Mammary epithelial cell (primary cell): ENCODE measurements at places on chromosomes 1 and 21. TPM values are rescaled to one million over a fixed set of nuclear protein-coding genes. Genes with fewer than 3 reads are reported as not detected.

GUCA2A gene
- not detected for total RNA-seq

S100A6 gene
- total RNA-seq = 1,155 TPM

- no peak for DNase-seq
These were observed 79.0 kb downstream of the GALNT2 start for GRCh38 chr1:230145953-230146476.

DNA sequence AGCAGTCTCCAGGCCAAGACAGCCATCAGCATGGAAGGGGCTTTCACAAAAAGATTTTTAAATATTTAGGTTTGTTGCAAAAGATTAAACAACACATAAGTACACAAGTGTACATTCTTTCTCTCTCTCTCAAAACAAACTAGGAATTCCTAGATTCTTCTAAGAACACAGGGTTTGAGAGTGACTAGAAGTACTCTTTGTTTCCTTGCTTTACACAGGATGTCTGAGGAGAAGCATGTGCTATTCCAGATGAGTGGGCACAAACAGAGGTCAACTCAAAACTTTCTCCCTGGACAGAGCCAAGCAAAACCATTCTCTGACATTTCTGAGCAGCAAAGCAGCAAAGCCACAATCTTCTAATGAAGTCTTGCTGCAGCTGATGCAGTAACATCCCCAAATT, 210.6 kb upstream of the HOOK1 start:
- no peak for DNase-seq

- DNase-seq = no peak
These were observed 20.9 kb downstream of the CSTB start for GRCh38 chr21:43754948-43755781.

GRCh38 chr1:3321559-3322449, 132.7 kb upstream of the ARHGEF16 start:
- no peak for DNase-seq

DNA sequence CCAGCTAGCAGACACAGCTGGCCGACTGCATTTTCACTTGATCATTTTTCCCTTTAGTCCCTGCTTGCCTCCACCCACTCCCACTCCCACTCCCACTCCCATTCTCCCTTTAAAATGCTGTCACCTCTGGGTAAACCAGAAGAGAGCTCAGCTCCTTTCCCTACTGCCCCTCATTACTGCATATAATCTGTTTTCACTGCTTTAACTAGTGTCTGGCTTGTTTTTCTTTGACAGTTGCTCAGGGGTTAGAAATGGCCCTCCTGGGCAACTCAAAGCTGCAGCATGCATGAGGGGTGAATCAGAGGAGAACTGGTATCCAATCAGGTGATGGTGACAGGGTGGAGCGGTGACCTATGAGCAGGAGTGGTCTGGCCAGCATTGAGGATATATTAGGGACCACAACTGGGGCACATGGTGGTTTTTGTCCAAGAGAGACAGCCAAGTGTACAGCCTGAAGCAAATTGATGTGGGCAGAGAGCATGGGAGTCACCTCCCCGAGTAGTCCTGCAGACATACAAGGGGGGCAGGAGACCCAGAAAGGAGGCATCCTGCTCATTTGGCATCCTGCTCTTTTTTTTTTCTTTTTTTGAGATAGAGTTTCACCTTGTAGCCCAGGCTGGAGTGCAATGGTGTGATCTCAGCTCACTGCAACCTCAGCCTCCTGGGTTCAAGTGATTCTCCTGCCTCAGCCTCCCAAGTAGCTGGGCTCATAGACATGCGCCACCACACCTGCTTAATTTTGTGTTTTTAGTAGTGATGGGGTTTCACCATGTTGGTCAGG, 42.6 kb upstream of the SRSF10 start:
- DNase-seq = peak; percentile 83

SLAMF1 gene
- not detected for total RNA-seq

- peak; percentile 63 for DNase-seq
These were observed 173.8 kb downstream of the ETS2 start for GRCh38 chr21:38979271-38980121.

- DNase-seq = no peak
These were observed 4.9 kb downstream of the SKI start for GRCh38 chr1:2232916-2233438.

- no peak for DNase-seq
These were observed 392.3 kb upstream of the PKN2 start for GRCh38 chr1:88291611-88292354.

DNA sequence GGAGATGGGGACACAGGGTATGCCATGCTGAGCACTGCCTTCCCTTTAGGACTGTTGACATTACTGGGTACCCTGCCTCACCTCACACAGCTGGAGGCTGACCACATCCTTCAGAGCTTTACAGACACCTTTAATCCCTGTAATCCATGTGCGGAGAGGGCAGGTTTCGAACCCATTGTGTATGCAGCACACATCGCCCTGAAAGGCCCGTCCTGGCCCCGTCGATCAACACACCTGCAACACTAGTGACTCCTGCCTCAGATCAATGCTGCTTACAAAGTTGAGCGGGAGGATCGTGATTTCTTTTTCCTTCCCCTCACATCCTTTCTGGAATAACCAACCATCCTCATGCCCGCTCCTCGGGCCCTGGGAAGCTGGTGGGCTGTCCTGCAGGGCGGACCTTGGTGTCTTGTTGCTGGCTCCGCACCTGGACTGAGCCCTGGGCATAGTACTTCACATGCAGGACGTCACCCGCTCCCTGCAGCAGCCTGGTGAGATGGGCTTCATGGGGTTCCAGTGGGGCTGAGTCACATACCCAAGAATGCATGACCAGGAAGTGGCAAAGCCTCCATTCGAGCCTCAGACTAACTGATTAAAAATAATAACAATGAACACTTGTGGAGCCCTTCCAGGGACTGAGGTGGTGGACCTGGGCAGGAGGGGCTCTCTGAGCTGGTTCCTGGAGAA, 403.6 kb downstream of the PTPRU start:
- peak; percentile 81 for DNase-seq

PARS2 gene
- total RNA-seq = 4.5 and 5.5 TPM in 2 replicates

GRCh38 chr1:187390215-187390818, 561.6 kb downstream of the PLA2G4A start:
- no peak for DNase-seq

GRCh38 chr21:14551741-14552140, 5.6 kb upstream of the SAMSN1 start:
- no peak for DNase-seq

SNX7 gene
- total RNA-seq = 43.2 and 53.0 TPM in 2 replicates

DNA sequence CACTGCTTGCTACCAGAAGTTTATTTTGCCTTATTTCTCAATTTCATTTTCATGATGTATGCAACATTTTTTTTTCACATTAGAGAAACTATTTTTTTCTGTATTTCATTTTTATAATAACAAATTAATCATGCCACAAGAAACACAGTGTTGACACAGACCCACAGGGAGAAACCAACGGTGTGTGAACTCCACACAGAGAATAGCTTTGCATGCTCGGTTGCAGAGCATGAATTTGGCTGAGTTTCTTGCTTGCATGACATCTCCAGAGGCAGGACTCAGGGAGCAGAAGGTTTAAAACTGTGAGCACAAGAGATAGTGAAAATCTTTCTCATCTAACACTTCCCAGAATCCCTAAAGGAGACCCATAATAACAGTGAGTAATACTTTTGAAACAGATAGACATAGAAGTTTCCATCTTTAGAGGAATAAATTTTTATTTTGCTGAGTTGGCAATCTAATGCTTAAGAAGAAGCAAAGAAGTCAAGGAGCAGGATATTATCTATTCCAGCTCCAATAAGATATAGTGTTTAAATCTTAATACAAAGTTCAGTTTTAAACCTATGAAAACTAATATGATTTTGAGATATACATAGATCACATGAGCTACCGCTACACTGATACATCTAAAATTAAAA, 890.9 kb downstream of the MRPL39 start:
- no peak for DNase-seq

VWA5B1 gene
- not detected for total RNA-seq

GRCh38 chr1:67214420-67215174, 48.3 kb downstream of the IL23R start:
- peak; percentile 38 for DNase-seq

UBASH3A gene
- total RNA-seq = not detected

- no peak for DNase-seq
These were observed 4.5 kb downstream of the TBX15 start for GRCh38 chr1:118983558-118984041.

DNA sequence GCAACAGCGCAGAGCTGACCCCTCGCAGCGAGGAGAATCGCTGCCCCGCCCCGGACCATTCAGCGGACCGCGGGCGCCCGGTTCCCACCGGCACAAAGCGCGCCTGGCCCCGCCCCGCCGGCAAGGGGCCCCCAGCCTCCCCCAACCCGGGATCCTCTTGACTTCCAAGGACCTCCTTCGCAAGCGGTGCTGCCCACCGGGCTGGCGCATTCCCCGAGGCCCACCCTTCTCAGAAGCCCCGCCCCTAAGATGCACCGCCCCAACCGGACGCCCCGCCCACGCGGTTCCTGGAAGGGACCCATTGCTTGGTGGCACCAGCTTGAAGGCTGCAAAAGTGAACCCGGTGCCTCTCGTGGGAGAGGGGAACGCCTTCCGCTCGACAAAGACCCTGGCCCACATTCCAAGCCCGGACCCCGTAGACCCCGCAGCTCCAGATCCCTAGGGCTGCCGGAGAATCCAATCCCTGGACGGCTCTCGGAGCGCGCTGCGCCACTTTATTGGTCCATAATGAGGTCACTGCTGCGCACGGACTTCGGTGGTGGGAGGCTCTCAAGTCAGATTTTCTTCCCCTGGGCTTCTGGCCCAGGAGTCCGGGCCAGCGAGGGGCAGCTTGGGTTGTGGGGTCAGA, 2.0 kb downstream of the HES3 start:
- DNase-seq = peak; percentile 15

DNA sequence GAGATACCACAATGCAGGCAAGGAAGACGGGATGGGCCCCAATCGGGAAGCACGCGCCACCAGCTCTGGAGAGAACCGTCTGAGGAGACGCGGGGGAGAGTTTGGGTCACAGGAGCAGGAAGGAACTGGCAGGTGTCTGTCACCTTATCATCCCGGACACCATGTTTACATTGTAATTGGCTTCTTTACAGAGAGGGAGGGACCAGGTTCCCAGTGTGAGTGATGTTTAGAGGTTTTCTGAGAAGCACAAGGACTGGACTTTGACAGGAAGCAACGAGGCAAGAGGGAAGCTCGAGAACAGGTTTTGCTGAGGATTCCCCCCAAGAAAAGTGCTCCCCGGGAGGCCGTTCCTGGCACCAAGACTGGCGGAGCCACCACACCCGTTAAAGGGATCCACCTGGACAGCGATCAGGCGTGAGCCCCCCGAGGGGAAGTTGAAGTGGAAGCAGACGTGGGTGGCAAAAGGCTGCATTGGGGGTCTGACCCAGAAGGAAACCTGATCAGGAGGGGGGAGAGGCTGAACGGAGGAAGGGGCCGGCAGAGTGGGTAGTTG, 957 bp downstream of the EPS15 start:
- DNase-seq = peak; percentile 48

LINGO4 gene
- not detected for total RNA-seq

- DNase-seq = no peak
These were observed 991 bp downstream of the SELENBP1 start for GRCh38 chr1:151371370-151372057.

GRCh38 chr1:181103399-181103798, 14.9 kb downstream of the IER5 start:
- no peak for DNase-seq

PPM1J gene
- total RNA-seq = 6.2 TPM

DNA sequence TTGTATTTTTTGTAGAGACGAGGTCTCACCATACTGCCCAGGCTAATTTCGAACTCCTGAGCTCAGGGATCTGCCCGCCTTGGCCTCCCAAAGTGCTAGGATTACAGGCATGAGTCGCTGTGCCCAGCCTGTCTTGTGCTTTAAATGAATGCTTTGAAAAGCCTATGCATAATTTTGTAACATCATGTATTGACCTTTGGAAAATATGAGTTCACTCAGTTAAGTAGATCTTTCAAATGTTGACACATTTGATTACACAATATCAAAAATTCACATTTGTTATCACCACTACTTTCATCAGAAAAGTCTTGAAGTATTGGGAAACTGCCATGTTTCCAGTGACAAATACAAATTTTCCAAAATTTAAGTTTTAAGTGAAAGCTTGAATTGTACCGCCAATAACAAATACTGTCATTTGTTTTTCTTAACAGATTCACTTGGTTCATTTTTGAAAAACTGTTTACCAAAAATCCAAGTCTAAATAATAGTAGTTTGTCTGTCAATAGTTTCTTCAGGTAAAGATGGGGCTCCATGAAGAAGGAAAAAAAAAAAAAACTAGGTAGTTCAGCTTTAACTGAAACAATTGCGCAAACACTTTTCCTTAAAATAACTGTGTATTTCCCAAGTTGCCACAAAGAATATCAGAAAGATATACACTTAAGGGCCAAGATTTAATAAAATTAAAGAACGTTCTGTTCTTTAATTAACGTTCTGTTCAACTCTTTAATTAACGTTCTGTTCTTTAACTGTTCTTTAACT, 233.2 kb upstream of the NR5A2 start:
- peak; percentile 10 for DNase-seq

DNA sequence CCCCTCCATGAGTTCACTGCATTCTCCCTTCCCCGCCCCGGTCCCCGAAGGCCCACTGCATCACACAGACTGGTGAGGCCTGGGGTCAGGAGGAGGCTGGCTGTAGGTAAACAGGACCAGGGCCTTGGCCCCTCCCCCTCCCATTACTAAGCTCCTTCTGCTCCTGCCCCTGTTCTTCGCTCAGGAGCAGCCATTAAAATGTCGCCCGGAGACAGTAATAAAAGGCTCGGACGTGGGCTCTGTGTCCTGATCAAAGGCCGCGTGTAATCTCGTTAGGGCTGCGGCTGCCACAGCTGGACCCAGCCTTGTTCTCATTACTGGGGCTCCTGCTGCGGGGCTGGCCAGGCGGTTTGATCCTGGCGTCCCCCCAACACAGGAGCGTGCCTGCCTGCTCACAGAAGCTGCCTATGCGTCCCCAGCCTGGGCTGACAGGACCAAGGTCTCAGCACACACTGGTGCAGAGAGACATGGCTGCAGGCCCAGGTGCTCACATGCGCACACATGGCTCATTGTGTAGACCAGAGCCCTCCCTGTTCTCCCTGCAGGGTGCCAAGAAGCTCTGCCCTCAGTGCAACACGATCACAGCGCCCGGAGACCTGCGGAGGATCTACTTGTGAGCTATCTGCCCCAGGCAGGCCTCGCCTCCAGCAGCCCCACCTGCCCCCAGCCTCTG, 24.0 kb downstream of the TMEM53 start:
- DNase-seq = no peak

GRCh38 chr21:32814528-32814927, 43.0 kb upstream of the PAXBP1 start:
- no peak for DNase-seq

GRCh38 chr1:198598796-198599321, 40.0 kb upstream of the PTPRC start:
- DNase-seq = no peak

- DNase-seq = no peak
These were observed 27.5 kb upstream of the SLAMF6 start for GRCh38 chr1:160550572-160551034.

LDLRAD1 gene
- not detected in 2 replicates for total RNA-seq

PLEKHG5 gene
- total RNA-seq = 77.6 and 88.8 TPM in 2 replicates
